ENCODE measurements at places on chromosomes 6 and 20.

DNA sequence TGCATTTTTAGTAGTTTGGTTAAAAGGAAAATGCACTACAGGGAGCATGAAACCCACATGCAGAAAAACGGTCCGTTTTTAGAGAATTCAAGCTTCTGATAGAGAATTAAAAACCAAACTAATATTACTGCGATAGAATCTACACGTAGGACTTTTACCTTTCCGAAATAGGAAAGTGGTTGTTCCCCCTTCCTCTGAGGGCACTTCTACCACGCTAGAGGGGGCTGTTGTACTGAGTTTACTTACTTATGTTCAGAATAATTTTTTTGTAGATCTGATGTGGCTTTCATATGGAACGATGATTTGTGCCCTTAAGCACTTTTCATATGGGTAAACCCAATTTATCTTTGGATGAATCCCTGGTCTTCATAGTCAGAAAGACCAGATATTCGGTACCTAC lies 264.3 kb upstream of the PLN start:
- DNase-seq, result peak; percentile 19

DNA sequence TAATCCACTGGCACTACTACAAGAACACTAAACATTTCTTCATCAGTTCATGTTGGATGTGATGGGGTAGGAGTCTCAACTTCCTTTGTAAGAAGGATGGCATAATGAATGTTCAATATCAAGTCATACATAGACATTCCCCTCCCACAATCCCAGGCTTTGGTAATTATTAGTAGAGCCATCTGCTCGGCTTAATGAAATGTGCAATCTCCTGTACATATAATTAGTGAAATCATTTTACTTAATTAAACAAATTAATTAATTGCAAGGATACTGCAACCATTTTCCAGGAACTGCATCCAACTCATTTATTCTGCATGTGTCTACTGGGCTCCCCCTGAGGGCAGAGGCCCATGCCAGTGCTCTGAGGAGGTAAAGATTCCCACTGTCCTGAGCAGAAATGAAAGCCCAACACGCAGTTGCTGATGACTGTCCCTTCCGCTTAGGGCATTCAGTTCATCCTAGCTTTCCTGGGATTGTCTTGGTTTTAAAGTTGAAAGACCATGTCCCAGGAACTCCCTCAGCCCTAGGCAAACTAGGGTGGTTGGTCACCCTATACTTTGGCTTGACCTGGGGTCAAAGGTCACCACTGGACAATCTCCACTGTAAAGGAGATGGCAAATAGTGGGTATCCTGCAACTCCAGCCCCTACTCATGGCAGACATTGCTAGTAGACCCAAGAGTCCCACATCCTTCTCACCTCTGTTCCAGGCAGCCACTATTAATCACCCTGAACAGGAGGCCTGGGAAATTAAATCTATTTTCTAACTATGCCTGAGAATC lies 109.8 kb downstream of the TRERF1 start:
- no peak for DNase-seq

DNA sequence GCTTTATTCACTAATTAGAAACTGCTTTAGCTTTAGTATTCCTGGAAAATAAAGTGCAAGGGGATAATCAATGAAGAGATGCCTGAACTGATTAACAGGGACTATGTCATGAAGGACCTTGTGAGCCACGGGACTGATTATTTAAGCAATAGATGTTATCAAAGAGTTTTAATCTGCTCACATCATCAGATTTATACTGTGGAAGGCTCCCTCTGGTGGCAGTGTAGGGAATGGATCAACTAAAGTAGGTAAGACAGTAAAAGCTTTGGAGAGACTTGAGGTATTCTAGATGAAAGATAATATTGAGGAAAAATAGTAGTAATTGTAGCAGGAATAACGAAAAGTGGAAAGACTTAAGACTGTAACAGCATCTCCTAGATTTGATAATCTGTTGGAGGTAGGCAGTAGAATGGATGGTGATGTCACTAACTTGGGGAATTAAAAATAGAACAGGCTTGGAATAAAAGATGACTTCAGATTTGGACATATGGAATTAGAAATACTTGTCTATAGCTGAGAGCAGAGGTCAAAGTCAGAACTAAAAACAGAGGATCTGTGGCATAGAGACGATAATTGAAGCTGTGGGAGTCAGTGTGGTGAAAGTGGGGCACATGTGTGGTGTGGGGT lies 80.3 kb upstream of the HTR1E start:
- no peak for DNase-seq

- DNase-seq, result no peak
Observed at GRCh38 chr6:13461805-13462204, 25.6 kb downstream of the GFOD1 start.

GRCh38 chr6:45075246-45075645 lies 252.9 kb upstream of the RUNX2 start:
- DNase-seq, result no peak

DNA sequence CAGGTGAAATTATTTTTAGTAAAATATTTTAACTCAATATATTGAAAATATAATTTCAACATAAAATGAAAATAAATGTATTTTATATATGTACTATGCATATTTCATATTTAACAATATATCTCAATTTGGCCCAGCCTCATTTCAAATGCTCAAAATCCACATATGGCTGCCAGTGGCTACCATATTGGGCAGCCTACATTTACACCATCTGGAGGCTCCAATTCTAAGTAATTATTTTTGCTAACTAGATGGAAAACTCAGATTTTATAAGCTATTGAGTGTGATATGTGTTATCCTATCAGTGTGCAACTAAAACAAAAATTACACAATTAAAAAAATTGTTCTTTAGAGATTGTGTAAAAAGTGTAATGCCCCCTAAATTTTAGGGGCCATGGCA lies 96.9 kb downstream of the SOX4 start:
- no peak for DNase-seq

DNA sequence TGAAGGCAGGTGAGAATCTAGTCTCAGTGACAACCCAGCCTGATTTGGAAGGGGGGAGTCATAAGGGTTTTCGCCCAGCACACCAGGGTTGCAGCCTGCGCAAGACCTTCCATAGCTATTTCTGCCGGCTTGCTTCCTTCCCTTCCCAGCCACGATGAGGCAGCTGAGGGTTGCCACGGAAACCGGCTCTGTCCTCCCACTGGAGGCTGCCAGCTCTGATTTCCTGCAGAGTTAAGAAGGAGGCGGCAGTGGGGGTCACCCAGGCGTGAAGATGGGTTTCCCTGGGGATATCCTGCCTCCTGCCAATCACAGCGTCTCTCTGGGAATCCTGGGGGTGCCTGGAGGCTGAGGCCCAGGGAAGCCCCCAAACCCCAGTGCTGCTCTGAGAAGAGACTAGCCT lies 23.1 kb upstream of the KCNB1 start:
- DNase-seq, result no peak

GRCh38 chr6:31727034-31727716 lies 1.9 kb downstream of the DDAH2 start:
- DNase-seq, result no peak

DNA sequence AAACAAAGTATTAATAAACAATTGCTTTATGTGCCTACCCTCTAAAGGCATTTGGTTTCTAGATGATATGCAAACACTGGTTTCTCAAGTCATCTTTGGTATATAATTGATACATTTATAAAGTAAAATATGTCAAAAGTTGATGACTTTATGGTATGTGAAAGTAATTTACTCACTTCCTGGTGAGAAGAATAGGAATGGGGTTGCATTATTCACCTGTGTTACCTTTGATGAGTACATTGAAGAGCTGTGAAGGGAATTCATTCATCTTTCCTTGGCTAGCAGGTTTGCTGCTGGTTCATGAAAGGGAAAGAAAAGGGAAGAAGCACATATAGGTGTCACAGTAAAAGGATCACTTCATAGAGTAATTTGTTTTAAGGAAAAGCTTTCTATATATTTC lies 20.4 kb downstream of the RNF217 start:
- DNase-seq, result no peak

- DNase-seq, result no peak
Observed at GRCh38 chr6:104700371-104701185, 159.1 kb downstream of the HACE1 start.

DNA sequence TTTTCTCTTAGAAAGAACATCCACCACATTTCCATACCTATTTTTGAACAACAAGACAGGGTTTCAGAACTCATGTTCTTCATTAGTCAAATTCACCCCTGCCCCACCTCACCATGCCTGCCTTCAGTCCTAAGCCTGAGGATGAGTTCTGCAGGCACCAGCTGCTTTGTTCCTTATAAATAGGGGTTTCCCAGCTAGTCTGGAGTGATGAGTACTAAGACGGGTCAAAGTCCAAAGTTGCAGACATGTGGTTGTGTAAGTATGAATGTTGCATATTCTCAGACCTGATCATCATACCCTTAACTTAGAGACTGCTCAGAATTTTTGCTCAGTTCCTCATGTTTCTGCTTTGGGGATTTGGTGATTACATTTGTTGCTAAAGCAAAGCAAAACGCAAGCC lies 257.7 kb upstream of the CDYL start:
- DNase-seq, result no peak

GRCh38 chr6:88165087-88165843 lies 882 bp downstream of the CNR1 start:
- no peak for DNase-seq

- no peak for DNase-seq
Observed at GRCh38 chr20:37988306-37988954, 44.8 kb downstream of the TTI1 start.

GRCh38 chr6:52015953-52016352 lies 71.5 kb downstream of the PKHD1 start:
- DNase-seq, result no peak

DNA sequence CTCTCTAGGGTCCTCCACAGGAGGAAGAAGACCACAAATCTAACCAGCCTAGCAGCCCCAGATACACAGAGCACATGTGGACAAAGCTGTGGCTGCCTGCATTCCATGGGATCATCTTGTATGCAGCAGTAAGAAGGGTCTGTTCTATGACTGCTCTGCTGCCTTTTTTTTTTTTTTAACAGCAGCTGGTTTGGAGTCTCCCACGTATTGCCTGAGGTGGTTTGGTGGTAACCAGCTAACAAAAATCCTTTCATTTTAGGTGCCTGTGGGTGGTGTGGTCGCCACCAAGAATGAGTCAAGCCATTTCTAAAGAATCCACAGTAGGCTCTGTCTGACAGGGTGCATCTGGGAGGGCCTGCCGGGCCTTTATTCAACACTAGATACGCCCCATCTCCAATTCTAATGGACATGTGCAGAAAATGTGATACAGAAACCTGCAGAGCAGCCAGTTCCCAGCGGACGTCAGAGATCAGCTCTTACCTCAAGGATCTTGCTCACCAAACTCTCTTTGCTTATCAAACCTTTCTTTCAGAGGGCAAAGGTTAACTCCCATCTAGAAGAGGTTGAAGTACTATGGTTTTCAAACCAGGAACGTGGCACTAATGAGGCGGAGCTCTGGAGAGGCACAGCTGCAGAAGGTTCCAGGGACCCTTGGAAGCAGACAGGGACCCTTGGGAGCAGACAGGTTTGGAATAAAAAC lies 32.0 kb downstream of the GNAS-AS1 start:
- no peak for DNase-seq

- DNase-seq, result peak; percentile 4
Observed at GRCh38 chr6:101585501-101585900, 192.0 kb downstream of the GRIK2 start.

- DNase-seq, result no peak
Observed at GRCh38 chr20:62692176-62692575, 16.5 kb upstream of the NTSR1 start.

DNA sequence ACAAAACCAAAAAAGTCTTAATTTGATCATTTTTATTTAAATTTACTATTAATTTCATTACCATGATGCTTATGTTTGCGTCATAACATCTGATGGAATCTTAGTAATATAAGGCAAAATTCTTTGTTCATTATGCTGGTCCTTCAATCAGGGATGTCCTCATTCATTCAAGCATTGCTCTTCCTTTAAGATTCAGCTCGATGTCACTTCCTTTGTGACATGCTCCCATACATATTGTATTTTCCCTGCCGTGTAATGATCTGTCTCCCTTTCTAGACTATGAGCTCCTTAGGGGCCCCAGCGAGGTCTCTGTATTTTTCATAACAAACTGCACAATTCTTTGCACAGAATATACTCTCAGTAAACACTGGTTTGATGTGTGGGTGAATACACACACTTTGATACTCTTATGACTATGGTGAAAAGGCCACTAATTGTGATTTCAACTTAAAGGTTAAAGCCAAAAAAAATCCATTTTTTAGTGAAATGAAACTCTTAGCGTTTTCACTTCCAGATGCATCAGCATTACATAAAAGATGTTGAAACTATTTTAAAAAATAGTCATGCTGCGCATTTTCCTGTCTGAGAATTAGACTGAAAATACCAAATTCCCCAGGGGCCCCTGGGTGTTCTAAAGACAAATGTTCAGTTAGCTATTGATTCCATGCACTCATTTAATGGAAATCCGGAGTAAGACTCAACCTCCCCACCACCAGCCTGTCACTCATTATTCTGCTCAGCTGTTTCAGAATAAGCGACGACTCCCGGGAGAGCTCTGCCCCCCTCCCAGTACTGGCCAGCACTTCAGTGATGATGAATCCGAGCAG lies 169.7 kb downstream of the ATXN1 start:
- no peak for DNase-seq

DNA sequence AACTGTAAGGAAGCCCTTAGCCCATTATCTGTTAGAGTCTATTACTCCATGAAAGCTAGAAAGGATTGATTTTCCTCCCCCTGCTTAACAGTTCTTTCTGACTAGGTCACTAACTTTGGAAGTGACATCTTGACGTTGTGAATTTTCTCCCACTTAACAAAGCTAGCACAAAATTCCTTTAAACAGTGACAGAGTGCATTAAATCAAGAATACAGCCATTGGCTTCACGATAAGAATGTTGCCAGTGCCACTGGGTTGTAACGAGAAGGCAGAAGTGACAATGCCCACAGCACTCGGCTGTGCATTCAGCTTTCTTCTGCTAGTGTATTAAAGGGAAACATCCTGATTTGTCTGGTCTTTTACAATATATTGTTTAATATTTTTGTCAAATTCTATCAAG lies 182.7 kb upstream of the DTNBP1 start:
- no peak for DNase-seq
